ENCODE measurements at places on chromosomes 4 and X.
A peak's percentile ranks its signal among the peaks of the same experiment; 100 is the strongest.

- DNase-seq = no peak
Observed at GRCh38 chr4:74814052-74814451, 19.7 kb upstream of the BTC start.

DNA sequence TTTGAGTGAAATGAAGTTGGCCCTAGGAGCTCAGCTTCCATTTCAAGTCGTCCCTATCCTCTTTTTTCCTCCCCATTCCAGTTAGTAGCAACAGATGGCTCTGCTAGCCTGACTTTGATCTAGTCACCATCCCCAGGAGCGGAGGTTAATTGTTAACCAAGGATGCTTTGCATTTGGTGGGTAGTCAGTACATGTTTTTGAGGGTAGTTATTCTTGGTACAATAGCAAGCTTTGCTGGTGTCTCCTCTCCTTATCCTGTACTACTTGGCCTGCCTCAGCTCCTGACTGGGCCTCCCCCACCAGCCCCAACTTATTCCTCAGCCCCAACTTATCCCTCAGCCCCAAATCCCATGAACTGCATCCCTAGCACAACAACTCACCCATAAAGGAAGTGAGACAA lies 14.8 kb upstream of the RTL5 start:
- DNase-seq = no peak

DNA sequence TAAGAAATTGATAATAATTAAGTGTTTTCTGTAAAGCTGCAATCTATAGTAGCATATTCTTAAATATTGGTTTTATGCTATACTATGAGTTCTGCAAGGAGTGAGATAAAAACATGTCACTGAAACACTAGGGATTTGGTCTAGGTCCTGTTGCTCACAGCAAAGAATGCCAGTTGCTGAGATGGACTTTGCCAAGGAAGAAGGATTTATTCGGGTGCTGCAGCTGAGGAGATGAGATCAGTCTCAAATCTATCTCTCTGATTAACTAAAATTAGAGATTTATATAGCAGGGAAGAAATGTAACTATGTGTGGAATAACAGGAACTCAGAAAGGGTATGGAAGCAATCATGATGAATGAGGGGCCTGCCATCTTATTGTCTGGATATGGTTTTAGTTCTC lies 1569.9 kb downstream of the PCDH7 start:
- no peak for DNase-seq

DNA sequence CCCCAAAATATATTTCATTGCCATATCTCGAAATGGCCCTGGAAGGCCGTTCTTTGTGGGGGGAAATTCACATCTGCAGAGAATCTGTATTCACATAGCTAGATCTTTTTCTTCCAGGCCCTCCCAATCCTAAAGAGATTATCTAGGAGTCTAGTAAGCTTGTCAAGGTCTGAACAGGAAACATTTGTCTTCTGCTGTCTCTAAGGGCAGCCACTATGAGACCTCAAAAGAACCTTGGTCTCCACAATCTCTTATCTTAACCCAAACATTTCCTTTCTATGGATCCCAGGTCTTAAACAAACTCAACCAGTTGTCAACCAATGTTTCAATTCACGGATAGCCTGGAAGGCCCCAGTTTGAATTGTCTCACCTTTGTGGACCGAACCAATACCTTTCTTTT lies 45.0 kb downstream of the CRLF2 start:
- no peak for DNase-seq

- peak; percentile 92 for DNase-seq
Observed at GRCh38 chr4:173025131-173025530, 143.5 kb upstream of the GALNT7 start.

All from SJCRH30 (cell line).